ENCODE measurements at places on chromosomes 3 and 15.

DNA sequence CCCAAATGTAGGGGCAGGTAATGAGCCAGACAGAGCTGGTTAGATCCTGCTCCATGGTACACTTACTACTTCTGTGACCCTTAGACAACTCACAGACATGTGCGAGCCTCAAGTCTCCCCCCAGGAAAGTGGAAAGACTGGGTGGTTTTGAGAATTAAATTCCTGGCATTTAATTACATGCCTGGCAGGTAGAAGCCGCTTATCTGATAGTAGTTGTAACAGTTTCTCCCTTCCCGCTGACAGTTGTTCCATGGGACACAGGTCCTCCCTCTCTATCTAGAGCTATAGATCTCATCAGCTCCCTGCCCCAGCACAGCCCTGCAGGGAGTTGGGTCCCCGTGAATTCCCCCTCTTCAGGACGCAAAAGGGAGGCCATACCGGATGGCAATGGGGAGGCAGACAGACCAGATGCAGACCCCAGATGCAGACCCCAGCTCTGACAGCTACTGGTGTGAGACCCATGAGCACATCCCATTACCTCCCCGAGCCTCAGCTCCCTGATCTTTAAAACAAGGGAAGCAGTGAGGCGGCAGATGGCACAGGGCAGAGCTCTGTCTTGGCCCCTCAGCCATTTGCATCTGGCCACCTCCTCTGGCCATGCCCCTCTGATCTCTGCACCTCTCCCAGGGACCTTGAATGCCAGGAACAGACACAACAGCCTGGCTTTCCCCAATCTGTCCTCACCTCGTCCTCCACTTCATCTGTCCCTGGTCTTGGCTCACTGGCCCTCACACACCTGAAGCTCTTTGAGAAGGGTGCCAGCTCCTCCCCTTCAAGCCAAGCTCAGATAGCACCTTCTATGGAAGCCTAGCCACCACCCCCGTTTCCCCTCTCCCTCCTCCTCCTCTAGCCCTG, 34.1 kb upstream of the NR2C2 start:
- no peak overlapping the region for H3K27ac ChIP-seq
- DNase-seq: no peak
- H3K4me3 ChIP-seq: no peak overlapping the region
- H3K36me3 ChIP-seq: no peaks in the 10 kb centered on the region

GRCh38 chr3:129312671-129313414, 34.2 kb downstream of the HMCES start:
- no peaks in the 10 kb centered on the region for H3K27me3 ChIP-seq
- H3K36me3 ChIP-seq: no peaks in the 10 kb centered on the region
- H3K4me3 ChIP-seq: no peak overlapping the region
- H3K4me1 ChIP-seq: peaks cover 8% of the 10 kb centered on the region
- DNase-seq: no peak
- peak overlapping the region; percentile 93 for H3K27ac ChIP-seq

DNA sequence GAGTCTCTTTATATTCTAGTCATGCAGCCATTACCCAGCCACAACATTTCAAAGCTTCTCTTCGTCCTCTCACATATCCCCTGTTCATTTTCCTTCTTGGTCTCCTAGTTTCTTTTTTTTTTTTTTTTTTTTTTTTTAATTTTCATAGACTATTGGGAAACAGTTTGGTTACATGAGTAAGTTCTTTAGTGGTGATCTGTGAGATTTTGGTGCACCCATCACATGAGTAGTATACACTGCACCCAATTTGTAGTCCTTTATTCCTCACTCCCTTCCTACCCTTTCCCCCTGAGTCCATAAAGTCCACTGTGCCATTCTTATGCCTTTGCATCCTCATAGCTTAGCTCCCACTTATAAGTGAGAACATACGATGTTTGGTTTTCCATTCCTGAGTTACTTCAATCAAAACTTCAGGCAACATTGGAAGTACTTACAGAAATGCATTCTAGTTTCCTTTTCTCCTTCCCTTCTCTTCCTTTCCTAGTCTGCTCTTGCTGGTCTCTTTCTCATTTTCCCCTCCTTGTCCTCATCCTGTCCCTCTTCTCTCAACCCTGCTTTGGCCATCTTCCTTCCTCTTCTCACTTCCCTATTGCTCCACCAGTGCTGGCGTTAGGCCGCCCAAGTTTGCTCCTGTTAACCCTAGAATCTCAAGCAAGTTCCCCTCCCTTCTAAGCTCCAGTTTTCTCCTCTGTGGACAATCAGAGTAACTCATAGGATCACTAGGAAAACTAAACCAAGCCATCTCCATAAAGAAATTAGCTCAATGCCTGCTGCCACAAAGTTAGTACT, 4.8 kb downstream of the ATP8B4 start:
- no peak overlapping the region for H3K4me3 ChIP-seq
- H3K27me3 ChIP-seq: no peaks in the 10 kb centered on the region
- H3K4me1 ChIP-seq: no peaks in the 10 kb centered on the region
- H3K27ac ChIP-seq: no peak overlapping the region

- H3K4me1 ChIP-seq: no peaks in the 10 kb centered on the region
- no peaks in the 10 kb centered on the region for H3K27me3 ChIP-seq
- DNase-seq: no peak
- no peak overlapping the region for H3K27ac ChIP-seq
Measured at GRCh38 chr3:141649871-141650270, 88.2 kb upstream of the RNF7 start.

DNA sequence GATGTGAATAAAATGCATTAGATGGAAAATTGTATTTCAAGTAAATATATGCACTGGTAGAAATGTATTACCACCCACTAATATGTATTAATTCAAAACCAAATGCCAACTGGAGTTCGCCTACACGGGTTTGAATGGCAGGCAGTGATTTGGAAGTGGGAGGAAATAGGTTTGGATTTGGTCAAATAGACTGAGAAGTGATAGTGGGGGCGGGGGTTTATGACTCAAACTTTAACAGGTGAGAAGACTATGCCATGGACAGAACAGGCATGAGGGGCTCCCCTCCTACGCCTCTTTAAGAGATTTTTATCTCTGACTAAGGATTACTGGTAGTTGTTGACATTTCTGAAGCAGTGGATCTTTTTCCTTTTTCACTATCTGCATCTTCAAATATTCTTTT, 677.8 kb downstream of the NTRK3 start:
- DNase-seq: no peak
- H3K27ac ChIP-seq: no peak overlapping the region
- H3K4me3 ChIP-seq: no peak overlapping the region
- H3K27me3 ChIP-seq: no peaks in the 10 kb centered on the region
- H3K36me3 ChIP-seq: no peaks in the 10 kb centered on the region

DNA sequence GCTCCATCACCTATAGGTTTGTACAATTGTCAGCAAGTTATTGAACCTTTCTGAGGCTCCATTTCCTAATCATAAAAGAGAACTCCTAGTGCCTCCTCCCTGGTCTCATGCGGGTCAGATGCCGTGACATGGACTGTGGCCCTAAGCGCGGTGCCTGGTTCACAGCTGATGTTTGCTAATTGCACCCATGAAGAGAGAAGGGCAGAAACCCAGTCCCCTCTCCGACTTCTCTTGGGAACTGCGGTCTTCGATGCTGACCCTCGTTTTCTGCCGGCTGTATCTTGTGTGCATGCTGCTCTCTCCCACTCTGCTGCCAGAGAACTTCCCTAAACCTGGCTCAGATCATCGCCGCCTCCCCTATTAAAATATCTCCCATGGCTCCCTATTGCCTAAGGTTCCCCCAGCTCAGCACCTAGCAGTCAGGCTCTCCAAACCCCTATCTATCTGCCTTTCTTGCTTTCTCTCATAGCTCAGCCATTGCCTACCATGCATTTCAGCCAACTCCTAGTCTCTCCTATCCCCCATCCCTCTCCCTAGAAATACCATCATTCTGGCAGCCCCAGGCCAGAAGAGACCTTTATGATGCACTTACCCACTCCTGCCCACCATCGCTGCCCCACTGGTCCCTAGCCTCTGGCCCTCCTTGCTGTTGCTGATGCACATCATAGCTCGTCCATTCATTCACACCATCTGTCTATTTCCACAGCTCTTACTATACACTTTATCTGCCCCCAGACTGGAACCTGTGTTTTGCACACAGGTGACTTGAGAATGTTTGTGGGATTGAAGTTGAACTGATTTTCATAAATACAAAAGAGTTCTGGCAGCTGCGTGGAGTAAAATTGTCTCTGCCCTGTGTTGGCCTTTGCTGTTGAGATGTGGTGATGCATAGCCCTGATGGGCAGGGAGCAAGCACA, 6.6 kb downstream of the ISG20 start:
- H3K27me3 ChIP-seq: no peaks in the 10 kb centered on the region
- peaks cover 17% of the 10 kb centered on the region for H3K4me1 ChIP-seq
- no peak for DNase-seq
- no peaks in the 10 kb centered on the region for H3K36me3 ChIP-seq
- H3K27ac ChIP-seq: no peak overlapping the region
- H3K4me3 ChIP-seq: no peak overlapping the region

DNA sequence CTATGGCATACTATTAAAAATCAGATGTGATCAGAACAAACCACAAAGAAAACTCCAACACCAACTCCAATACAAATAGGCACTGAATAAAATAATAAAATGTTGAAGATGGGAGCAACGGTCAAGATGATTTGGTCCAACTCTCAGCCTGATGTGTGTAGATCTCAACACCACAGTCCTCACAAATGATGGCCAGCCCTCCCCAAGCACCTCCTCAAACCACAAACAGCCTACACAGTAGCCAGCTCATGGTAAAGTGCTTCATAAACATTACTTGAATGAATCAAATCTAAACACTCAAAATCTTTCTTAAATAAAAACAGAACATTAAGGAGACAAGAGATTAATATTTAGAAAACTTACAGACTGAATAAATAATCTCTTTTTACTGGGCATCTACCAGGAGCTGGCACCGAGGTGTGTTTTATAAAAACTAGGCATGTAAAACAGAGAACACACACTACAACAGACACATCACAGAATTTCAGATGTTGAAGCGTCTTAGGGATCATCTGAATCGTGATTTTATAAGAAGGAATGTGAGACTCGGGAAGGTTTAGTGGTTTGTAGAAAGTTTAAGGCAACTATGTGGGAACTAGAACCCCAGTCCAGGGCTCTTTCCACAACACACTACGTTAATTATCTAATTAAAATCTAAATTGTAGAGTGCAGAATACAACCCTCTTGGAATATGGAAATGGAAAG, 102.4 kb downstream of the MYLK start:
- no peaks in the 10 kb centered on the region for H3K4me1 ChIP-seq
- no peak for DNase-seq
- no peak overlapping the region for H3K27ac ChIP-seq
- no peaks in the 10 kb centered on the region for H3K36me3 ChIP-seq
- no peaks in the 10 kb centered on the region for H3K27me3 ChIP-seq

GRCh38 chr3:138127636-138128365, 4.4 kb downstream of the A4GNT start:
- no peaks in the 10 kb centered on the region for H3K4me1 ChIP-seq
- no peaks in the 10 kb centered on the region for H3K36me3 ChIP-seq
- H3K27ac ChIP-seq: no peak overlapping the region
- no peaks in the 10 kb centered on the region for H3K27me3 ChIP-seq

- H3K27me3 ChIP-seq: no peaks in the 10 kb centered on the region
- no peaks in the 10 kb centered on the region for H3K36me3 ChIP-seq
- H3K27ac ChIP-seq: no peak overlapping the region
- no peak overlapping the region for H3K4me3 ChIP-seq
Measured at GRCh38 chr3:119149484-119149883, 3.5 kb downstream of the TEX55 start.

DNA sequence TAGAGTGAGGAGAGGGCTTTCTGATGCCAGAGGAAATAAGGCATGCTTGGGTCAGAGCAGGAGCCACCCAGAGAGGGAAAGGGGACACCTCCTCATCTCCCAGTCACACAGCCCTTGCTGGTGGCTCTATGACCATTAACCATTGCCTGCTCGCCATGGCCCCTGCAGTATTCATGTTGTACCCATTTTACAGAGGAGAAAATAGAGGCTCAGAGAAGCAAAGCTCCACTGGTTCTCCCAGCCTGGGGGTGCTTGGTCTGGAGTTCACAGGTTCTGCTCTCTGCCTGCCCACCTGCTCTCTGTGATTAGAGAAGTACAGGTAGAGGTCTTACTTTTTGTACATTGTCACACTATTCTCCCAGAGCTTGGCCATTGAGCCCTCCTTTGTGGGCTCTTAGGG, 56.2 kb downstream of the LINGO1 start:
- no peak overlapping the region for H3K27ac ChIP-seq
- H3K36me3 ChIP-seq: no peaks in the 10 kb centered on the region
- DNase-seq: no peak
- no peaks in the 10 kb centered on the region for H3K4me1 ChIP-seq
- no peak overlapping the region for H3K4me3 ChIP-seq

- no peaks in the 10 kb centered on the region for H3K4me1 ChIP-seq
- H3K27ac ChIP-seq: no peak overlapping the region
- no peak for DNase-seq
- no peaks in the 10 kb centered on the region for H3K27me3 ChIP-seq
- peaks cover 3% of the 10 kb centered on the region for H3K36me3 ChIP-seq
Measured at GRCh38 chr3:79983118-79983517, 215.3 kb upstream of the ROBO1 start.

DNA sequence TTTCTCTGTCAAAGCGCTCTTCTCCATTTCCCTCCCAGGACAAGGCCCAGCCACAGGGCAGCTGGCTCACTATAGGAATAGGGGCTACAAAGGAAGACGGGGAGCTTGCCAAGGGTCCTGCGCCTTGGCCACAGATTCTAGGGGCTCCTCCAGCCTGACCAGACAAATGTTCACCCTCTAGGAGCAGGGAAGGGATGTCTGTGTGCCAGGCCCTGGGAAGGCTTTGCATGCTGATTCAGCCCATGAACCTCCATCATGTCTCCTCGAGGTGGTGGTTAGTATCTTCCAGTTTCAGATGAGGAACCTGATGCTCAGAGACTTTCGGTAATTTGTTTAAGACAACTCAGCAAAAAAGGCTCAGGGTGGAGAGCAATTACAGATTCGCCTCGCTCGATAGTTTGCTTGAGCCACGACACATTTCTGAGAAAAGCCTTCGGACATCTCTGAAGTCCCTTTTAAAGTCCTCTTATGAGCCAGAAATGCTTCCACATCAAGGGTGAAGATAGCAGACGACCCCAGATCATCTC, 110.0 kb downstream of the XXYLT1 start:
- no peaks in the 10 kb centered on the region for H3K27me3 ChIP-seq
- H3K4me1 ChIP-seq: no peaks in the 10 kb centered on the region
- H3K36me3 ChIP-seq: no peaks in the 10 kb centered on the region

DNA sequence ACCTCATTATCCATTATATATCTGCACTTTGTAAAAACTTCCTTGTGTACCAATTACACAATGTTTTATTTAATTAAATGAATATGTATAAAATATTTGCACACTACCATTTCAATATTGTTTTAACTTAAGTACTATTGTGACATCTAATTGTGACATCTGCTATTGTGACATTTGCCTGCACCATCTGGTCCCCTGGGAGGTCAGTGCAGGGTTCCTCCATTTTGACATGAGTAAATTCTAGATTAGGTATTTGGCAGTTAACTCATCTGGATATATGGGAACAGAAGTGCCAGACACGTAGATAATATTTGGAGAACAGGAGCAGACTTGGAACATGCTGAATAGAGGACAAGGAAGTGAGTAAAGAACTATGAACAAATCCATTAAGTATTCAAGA, 332.1 kb downstream of the VGLL3 start:
- no peak for DNase-seq
- H3K4me1 ChIP-seq: no peaks in the 10 kb centered on the region
- H3K27me3 ChIP-seq: no peaks in the 10 kb centered on the region
- peaks cover 5% of the 10 kb centered on the region for H3K36me3 ChIP-seq
- no peak overlapping the region for H3K4me3 ChIP-seq
- H3K27ac ChIP-seq: no peak overlapping the region
